ENCODE measurements at places on chromosomes 7 and 10. TPM values are rescaled to one million over a fixed set of nuclear protein-coding genes. Genes with fewer than 3 reads are reported as not detected.

GRCh38 chr10:112782200-112782907, 167.7 kb upstream of the TCF7L2 start:
- DNase-seq = peak; percentile 41

DNA sequence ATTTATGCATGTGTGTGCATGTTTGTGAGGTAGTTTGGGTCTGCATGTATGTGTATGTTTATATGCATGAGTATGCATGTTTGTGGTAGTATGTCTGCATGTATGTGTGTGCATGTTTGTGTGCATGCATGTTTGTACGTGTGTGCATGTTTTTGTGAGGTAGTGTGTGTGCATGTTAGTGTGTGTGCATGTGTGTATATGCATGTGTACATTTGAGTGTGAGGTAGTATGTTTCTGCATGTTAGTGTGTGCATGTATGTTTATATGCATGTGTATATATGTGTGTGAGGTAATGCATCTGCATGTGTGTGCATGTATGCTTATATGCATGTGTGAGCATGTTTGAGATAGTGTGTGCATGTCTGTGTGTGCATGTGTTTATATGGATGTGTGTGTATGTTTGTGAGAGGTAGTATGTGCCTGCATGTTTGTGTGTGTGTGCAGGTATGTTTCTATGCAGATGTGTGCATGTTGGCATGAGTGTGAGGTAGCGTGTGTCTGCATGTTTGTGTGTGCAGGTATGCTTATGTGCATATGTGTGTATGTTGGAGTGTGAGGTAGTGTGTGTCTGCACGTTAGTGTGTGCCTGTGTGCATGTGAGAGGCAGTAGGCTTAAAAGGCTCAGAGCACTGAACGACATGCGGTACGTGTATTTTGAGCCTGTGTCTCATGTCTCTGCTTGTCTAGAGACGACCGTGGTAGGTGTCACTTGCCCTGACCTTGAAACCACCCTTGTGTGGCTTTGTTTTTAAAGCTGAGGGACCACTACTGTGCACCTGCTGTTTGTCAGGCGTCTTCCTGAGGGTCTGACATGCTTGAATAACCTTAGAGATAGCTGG, 43.7 kb downstream of the PFKP start:
- no peak for DNase-seq

DNA sequence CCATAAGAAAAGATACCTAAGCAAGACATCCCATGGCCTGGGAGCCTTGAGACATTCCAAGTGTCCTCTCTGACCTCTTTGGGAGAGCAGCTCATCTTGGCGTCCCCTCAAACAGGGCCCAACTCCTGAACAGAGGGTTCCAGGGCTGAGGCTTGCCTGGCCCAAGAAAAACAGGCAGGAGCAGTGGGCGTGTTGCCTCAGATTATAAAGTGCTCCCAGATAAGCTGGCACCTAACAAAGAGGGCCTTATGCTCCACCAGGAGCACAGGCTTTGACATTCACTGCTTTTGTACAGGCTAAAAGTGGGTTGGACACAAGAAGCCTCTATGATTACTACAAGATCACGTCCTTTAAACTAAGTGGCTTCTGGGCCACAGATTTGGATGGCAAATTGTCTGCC, 193.1 kb downstream of the FGFR2 start:
- DNase-seq = peak; percentile 78

DNA sequence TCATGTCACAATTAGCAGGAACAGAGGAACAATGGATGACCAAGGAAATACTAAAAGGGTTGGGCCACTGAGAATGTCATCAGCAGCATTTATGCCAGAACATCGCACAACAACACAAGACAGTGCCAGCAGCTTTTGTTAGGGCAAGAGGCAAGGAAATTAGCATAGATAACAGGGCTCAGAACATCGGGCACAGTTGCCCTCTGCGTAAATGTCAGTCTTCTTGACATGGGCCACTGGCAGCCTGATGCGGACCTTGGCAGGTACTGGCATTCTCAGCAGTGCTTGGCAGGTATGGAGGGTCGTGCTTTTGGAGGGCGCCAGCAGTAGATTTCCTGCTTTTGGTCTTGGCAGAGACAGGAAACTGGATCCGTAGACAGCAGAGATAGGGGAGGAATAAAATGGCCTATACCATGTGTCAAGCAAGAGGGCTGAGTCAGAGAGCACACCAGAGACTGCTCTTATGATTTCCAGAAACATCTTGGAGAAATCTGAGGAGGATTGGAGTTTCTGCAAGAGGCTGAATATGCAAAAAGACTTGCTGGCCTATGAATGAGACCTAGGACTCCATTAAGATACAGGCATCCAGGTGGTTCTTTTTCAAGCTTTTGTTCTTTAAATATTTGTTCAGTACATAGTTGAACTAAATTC, 371.5 kb upstream of the MTPN start:
- no peak for DNase-seq

GRCh38 chr10:79088176-79088575, 19.4 kb downstream of the ZMIZ1 start:
- no peak for DNase-seq

DNA sequence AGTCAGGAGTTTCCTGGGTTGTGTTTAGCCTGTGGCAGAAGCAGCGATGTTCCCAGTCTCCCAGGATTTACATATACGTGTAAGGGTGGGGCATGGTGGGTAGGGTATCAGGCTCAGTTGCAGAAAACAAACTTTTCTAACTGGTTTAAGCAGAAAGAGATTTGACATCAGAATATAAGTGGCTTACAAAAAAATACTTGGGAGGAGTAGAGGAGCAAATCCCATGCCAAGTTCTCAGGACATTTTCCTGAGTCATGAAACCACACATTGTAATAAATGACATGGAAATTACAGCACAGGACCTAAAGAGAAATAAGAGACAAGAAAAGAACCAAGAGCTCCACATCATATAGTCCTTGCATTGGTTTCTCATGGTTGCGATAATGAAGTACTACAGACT, 26.2 kb upstream of the FRMD4A start:
- DNase-seq = no peak

- no peak for DNase-seq
Observed at GRCh38 chr7:43479042-43479441, 103.9 kb upstream of the STK17A start.

- no peak for DNase-seq
Observed at GRCh38 chr10:130190737-130191115, 54.5 kb downstream of the GLRX3 start.

DNA sequence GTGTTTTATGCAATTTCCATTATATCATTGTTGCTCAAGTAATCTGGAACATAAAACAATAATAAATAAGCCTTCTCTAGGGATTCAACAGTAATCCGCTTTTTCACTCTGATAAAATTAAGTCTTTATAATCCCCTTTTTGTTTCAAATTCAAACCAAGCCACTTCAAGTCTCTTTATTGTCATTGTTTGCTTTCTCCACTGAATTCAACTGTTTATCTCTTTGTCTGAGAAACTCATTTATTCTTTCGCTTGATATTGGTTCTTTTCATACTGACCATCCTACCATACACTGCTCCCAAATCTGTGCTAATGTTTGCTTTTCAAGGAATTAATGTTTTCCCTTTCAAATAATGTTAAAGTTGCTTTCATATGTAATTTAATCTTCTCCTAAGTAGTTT, 550.4 kb upstream of the PCDH15 start:
- no peak for DNase-seq

GRCh38 chr10:122379537-122379936, 5.0 kb downstream of the PLEKHA1 start:
- no peak for DNase-seq

GRCh38 chr7:141956084-141956483, 9.3 kb upstream of the CLEC5A start:
- no peak for DNase-seq

GRCh38 chr7:139704308-139704879, 73.4 kb downstream of the HIPK2 start:
- DNase-seq = no peak

RNF148 gene
- 16.3 TPM for total RNA-seq

KCNH2 gene
- total RNA-seq = 230 TPM

VSIR gene
- total RNA-seq = 26.1 TPM

GRID2IP gene
- total RNA-seq = 1.9 TPM

Data from testis (tissue), 5 donors.